ENCODE measurements at places on chromosomes 3 and 15.

- no peak for DNase-seq
Measured at GRCh38 chr3:32245200-32245599, 6.7 kb downstream of the CMTM8 start.

GRCh38 chr3:127473244-127474024 is 117.1 kb downstream of the TPRA1 start:
- DNase-seq = no peak

- DNase-seq = no peak
Measured at GRCh38 chr3:42169579-42170120, 78.5 kb downstream of the TRAK1 start.

GRCh38 chr3:67875338-67875737 is 220.9 kb upstream of the SUCLG2 start:
- DNase-seq = no peak

GRCh38 chr3:141303481-141304223 is 64.7 kb upstream of the ZBTB38 start:
- DNase-seq = peak; percentile 44

DNA sequence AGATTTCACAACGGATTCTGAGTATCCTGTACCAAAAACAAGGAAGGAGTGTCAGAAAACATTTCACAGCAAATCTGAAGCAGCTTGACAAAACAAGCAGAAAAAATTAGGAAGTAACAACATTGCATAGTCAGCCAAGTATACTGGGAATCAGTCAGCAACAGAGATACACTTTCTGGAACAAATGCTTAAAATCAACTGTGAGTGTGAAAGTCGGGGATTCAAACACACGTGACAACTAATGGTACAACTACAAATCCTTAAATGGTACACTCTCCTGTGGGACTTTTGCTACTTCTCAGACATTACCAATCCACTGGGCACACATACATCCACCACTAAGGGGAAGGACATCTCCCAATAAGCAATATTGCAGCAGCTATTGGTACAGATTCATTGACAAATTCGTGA is 296.6 kb upstream of the MME start:
- no peak for DNase-seq

Measured in BJ (cell line).